ENCODE measurements at places on chromosomes 11 and 22.

DNA sequence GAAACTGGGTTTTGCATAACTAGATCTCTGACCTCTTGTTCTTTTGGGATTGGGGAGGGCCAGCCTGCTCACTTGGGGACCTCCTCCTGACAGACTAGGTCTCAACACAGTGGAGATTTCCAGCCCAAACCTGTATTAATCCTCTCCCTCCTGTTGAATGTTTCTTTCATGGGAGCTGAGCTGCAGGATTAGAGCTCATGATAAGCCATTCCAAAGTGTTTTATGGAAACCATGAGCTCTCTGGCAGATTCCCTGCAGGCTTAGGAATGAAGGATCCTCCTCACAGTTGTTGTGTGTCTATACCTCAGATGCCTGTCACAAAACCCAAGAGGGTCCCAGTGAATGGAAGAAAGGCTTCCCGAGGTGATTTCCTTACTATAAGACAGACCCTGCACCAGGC lies 248.4 kb upstream of the B3GAT1 start:
- DNase-seq = no peak

DNA sequence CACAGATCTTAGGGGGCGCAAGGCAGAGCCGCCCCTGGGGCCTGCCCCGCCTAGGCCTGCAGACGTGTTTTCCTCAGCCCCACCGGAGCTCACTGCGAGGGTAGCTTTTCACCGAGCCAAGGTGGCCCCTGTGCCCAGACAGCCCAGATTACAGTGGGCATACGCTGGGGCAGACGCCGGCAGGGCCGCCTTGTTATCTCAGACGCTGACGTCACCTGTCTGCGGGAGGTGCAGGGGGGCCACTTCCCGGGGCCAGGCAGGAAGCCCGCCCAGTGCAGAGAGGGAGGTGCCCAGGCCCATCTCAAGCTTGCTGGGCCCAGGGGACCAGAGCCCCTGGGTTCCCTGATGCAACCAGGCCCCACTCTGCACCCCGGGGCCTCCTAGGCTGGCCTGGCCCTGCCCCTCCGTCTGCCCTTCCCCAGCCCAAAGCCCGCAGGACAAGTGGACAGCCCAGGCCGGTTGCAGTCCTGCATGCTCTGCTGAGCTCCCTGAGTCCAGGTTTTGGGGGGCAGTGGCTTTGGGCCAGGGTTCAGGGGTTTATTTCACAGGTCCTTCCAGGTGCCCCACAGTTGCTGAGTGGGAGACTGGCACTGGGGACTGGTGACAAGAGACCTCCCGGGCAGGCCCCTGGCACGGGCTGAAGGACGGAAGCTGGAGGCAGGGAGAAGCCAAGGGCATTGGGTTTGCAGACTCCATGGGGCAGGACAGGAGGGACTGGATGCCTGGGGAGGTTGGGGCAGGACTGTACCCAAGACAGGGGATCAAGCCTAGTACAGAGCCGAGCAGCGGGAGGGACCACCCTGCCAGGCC lies 38.6 kb downstream of the IGF2 start:
- DNase-seq = no peak

- DNase-seq = no peak
These were observed at the start of gene TCN1 for GRCh38 chr11:59866397-59866796. Gene TCN1 (minus strand): TSS chr11:59866487. CDS start chr11:59866470, 17 bp downstream.

GRCh38 chr11:20360650-20361049 lies 2.9 kb upstream of the HTATIP2 start:
- no peak for DNase-seq

GRCh38 chr22:29901354-29901753 lies 18.4 kb downstream of the MTMR3 start:
- no peak for DNase-seq
